ENCODE measurements at places on chromosomes 3 and 15.
A peak's percentile ranks its signal among the peaks of the same experiment; 100 is the strongest.

- no peak for DNase-seq
Observed at GRCh38 chr3:129470861-129471260, 30.8 kb downstream of the IFT122 start.

DNA sequence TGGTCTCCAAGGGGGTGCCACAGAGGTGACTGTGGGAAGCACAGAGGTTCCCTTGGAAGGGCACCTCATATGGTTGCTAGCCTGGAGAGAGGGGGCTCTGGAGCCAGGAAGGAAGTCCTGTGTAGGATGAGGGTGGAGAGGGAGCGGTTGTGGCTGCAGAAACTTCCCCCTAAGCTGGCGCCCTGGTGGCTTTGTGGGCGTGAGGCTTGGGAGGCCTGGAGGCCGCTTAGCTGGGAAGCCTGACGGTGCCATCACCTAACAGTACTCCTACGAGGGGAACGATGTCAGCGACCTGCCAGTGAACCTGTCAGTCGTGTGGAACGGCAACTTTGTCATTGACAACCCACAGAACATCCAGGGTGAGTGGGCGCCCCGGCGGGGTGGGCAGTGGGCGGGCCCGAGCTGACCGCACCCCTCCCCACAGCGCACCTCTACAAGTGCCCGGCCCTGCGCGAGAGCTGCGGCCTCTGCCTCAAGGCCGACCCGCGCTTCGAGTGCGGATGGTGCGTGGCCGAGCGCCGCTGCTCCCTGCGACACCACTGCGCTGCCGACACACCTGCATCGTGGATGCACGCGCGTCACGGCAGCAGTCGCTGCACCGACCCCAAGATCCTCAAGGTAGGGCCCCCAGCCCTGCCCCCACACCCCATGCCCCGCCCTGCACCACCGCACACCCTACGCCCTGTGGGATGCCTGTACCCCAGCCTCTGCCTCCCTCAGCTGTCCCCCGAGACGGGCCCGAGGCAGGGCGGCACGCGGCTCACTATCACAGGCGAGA is 31.0 kb downstream of the PLXNA1 start:
- DNase-seq: no peak

DNA sequence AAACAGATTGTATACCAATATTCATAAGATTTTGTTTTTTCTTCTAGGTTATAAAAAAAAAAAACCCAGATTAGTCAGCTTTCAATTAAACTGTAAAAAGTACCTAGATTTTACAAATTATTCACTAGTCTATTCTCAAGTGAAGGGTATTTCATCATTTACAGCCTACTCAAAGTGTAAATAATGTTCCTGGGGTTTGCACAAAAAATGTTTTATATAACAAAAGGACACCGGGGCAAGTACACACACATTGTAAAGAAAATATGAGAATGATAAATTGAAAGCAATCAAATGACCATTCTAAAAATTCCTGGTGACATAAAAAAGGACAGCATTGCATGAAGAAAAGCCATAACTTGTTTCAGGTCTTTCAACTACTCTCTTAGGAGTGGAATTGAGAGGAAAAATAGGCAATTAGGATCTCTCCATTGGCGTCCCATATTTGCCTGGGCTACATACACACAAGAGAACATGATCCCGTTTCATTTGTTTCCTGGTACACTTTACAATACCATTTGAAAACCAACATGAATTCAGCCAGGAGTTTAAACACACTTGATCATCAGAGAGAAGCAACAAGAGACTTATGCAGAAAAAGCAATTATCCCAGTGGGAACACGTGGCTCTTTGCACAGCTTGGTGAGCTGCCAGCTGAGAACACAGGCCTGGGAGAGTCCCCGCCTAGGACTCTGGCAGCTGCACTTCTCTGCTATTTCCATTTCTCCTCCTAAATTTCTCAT is 1039.2 kb downstream of the ROBO1 start:
- DNase-seq: no peak

DNA sequence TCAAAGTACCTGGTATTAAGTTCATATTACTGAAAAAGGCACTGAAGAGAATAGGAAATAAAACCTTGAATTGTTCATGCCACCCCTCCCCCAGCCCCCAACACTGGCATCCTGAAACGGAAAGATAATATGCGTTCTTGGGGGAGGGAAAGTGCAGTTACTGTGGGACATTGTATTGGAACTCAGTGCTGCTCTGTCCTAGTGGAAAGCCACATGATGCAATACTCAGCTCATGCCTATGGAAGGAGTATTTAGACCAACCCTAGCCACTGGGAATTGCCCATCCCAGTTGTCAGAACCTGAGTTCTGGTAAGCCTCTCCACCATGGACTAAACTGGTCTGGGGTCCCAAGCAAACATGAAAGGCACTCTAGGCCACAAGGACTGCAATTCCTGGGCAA is 680.8 kb upstream of the BCHE start:
- no peak for DNase-seq

GRCh38 chr3:98954791-98955604 is 53.5 kb upstream of the DCBLD2 start:
- DNase-seq: no peak

DNA sequence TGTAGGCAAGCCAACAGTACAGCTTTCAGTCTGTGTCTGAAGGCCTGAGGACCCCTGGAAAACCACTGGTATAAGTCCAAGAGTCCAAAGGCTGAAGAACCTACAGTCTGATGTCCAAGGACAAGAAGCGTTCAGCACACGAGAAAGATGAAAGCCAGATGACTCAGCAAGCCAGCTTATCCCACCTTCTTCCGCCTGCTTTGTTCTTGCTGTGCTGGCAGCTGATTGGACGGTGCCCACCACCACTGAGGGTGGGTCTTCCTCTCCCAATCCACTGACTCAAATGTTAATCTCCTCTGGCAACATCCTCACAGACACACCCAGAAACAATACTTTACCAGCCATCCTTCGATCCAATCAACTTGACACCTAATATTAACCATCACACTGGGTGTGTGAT is 59.0 kb upstream of the PDZRN3 start:
- DNase-seq: no peak

- no peak for DNase-seq
Observed at GRCh38 chr15:62857411-62857853, 185.1 kb upstream of the TPM1 start.

GRCh38 chr3:44045476-44046275 is 196.0 kb upstream of the TOPAZ1 start:
- DNase-seq: no peak

GRCh38 chr3:112606098-112606497 is 34.8 kb downstream of the CCDC80 start:
- no peak for DNase-seq

- no peak for DNase-seq
Observed at GRCh38 chr3:51295625-51296024, 89.5 kb upstream of the MANF start.

GRCh38 chr15:75966073-75966472 is 46.2 kb downstream of the NRG4 start:
- no peak for DNase-seq

GRCh38 chr3:101876142-101876541 is 26.8 kb downstream of the NFKBIZ start:
- DNase-seq: no peak

- DNase-seq: peak; percentile 43
Observed at GRCh38 chr3:134651347-134652041, 672 bp upstream of the KY start.

DNA sequence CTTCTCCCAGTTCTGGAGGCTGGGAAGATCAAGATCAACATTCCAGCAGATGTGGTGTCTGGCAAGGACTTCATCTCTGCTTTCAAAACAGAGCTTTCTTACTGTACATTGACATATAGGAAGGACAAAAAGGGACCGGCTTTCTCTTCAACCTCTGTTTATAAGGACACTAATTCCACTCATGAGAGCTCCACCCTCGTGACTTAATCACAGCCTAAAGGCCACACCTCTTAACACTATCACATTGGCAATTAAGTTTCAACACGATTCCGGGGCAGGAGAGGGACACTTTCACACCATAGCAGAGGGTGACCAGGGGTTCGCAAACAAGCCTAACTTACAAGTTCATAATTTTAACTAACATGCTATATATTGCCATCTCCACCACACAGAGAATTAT is 231.5 kb downstream of the MAGI1 start:
- no peak for DNase-seq

GRCh38 chr3:98890181-98890835 is 11.2 kb downstream of the DCBLD2 start:
- no peak for DNase-seq

- no peak for DNase-seq
Observed at GRCh38 chr15:31300208-31300661, 26.4 kb upstream of the KLF13 start.

DNA sequence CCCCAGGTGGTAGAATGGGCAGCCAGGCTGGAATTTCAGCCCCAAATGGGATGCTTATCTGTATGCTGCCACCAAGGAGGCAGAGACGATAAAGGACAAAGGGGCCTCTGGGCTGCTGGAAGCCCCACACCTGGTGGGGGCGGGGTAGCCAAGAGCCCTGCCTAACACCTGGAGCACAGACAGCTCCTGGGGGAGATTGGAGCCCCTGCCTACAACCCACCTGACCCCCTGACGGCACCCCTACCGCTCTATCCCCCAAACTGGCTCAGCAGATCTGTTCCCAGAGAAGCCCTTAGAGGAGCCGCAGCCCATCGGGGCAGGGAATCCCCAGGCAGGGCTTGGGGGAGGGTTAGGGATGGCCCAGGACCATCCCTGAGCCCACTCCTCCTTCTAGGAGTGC is 15.8 kb upstream of the SEMA3F start:
- DNase-seq: no peak

DNA sequence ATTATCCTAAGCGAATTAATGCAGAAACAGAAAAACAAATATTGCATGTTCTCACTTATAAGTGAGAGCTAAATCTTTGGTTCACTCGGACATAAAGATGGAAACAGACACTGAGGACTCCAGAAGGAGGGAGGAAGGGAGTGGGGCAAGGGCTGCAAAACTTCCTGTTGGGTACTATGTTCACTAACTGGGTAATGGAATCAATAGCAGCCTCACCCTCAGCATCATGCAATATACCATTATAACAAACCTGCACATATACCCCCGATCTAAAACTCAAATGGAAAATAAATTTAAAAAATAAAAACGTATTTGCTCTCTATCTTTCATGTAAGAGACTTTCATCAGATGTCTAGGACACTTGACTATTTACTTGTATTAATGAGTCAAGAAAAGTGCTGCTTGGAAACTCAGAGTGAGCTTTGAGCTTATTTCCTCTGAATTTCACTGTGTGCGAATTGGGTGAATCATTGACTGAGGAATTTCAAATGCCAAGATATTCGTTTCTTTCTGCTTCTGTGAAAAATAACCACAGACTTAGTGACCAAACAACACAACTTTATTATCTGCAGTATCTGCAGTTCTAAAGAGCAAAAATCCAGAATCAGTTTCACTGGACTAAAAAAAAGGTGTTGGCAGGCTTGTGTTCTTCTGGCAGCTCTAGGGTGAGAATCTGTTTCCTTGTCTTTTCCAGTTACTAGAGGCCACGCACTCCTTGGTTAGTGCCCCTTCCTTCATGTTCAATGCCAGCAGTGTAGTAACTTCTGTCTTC is 18.4 kb downstream of the TM4SF18 start:
- DNase-seq: no peak

DNA sequence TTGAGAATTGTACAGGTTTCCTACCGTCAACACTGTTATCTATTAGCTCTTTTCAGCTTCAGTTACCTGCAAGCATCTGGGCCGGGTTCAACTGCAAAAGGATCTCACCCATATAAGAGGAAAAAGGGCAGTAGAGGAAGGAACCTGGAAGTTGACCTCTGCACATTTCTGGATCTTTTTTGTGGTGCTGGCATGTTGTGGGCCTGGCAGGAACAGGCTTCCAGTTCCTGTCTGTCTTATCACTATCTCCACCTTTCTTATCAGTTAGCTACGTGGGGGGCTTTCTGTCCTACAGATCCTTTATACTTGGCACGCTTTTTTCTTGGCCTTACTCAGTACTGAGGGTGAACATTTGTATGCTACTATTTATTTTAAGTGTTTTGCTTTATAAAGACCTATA is 42.2 kb upstream of the TJP1 start:
- DNase-seq: no peak

DNA sequence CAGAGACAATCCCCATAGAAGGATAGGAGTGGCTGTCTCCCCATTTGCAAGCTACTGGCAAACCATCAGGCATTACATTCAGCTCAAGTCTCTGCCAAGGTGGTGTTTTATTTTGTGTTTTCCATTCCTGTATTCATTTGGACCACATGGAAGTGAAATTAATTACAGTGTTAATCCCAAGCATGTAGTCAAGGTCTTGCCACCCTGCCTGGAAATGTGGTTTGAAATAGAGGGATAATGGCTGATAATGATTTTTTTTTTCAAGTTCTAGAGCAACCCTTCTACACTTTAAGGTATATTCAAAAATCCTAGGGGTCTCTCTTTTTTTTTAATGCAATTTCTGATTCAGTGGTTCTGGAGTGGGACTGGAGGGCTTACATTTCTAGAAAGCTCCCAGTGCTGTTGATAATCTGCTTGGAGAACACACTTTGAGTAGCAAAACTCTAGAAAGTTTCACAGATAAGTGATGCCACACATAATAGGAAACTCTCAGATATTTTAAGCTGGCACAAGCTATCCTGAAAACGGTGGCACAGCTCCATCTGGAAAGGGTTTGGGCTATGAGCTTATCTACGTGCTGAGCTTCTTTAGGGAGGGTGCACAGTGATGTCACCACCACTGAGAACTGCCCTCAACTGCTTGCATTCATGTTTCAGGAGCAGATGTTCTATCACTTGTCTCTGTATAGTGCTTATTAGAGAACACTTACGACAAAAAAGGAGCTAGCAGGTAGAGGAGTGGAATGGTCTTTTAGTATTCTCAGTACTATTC is 140.1 kb upstream of the IL12A start:
- no peak for DNase-seq

DNA sequence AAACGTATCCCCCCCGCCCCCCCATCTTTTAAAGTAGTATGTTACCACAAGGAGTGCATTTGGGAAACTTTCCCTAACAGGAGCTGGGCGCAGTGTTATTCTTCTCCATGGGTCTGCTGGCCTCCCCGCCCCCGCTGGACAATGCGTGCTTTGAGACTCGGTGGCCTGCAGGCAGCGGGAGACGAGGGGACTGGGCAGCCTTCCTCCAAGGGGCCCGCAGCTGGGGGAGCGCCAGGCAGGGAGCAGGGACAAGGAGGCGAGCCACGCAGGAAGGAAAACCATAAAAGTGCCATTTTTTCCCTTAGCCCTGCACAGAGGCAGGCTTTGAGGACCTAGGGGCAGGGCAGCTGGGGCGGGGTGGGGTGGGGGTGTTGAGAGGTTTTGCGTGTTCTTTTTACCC is 14.1 kb downstream of the SOX2 start:
- no peak for DNase-seq

GRCh38 chr15:85730001-85730820 is 64.5 kb downstream of the KLHL25 start:
- no peak for DNase-seq

- no peak for DNase-seq
Observed at GRCh38 chr3:115402651-115403050, 220.7 kb upstream of the GAP43 start.

Data from GOT3 (cell line).